ENCODE measurements at places on chromosomes 1 and 21. TPM values are rescaled to one million over a fixed set of nuclear protein-coding genes. Genes with fewer than 3 reads are reported as not detected.

Gene VAV3
- 4.7 TPM for total RNA-seq

Gene RNU1-2
- under 0.01 TPM for total RNA-seq

GRCh38 chr1:203524152-203524551 is 30.2 kb downstream of the OPTC start:
- DNase-seq: no peak

- DNase-seq: no peak
Observed at GRCh38 chr1:156124557-156125483, 10.3 kb downstream of the LMNA start.

Gene TMPRSS15
- not detected for total RNA-seq

- DNase-seq: peak; percentile 9
Observed at GRCh38 chr1:75712306-75712705, 12.2 kb upstream of the ACADM start.

DNA sequence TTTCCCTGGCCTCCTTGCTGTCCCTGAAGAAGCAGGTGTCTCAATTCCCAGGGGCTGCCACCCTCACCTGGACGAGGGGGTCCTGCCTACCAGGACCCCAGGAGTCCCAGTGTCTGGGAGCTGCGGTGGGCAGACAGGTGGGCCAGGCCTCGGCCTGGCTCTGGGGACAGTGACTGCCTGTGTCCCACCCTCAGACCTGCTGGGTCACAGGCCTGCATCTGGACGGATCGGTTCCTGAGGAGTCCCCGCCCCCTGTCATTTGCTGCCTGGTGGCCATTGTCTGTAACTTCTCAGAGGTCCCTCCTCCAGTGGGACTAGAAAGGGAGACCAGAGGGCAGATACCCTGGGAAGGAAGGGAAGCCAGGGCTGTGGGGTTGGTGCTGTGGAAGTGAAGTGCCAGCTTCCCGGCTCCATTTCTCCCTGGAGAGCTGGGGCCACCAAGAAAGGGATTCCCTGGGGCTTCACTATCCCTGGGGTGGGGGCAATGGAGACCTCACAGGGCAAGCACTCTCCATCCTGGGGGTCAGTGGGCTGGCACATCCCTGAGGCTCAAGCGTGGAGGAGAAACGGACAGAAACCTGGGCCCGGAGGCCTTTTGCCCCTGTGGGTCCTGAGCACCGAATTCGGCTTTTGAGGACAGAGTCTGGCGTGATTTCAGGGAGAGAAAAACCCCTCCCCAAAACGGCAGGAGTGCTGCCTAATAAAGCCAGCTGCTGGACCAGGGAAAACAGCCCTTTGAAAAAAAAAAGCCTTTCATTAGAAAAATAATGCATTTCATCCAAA is 157.3 kb downstream of the PEX14 start:
- no peak for DNase-seq

- DNase-seq: no peak
Observed at GRCh38 chr1:194081444-194081843, 895.0 kb upstream of the B3GALT2 start.

DNA sequence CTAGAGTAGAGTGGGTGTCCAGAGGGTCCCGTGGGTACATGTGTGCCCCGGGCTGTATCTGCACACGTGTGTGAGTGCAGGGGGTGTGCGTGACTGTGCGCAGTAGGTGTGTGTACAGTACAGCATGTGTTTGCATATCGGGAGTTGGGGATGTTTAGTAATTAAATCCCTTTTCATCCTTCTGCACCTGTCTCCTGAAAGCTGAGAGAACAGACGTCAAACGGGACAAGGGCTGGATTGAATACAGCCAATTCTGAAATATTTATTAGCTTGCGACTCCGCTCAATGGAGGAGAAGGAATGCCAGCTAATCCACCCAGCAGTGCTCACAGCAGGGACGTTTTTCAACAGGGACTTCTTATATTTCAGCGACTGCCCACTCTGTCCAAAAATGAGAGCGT is 44.7 kb upstream of the CASZ1 start:
- no peak for DNase-seq

- peak; percentile 41 for DNase-seq
Observed at GRCh38 chr1:234746798-234747196, 136.8 kb upstream of the IRF2BP2 start.

Gene PDPN
- total RNA-seq: 0.87 TPM

DNA sequence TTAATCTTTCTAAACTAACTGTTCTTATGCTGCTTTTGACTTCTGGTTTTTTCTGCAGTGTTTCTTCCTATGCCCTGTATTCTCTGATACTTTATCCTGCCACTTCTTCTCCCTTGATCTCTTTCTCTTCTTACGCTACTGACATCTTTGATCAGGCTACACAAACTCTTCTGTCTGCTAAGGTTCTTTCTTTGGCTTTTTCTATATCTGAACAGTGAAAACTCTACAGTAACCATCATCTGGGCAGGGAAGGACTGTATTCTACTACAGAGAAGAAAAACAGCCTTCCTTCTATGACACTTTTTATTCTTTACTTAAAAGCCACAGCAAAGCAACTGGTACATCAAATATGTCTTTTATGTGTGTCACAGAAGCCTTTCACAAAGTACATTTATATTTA is 7.4 kb upstream of the NEXN start:
- no peak for DNase-seq

DNA sequence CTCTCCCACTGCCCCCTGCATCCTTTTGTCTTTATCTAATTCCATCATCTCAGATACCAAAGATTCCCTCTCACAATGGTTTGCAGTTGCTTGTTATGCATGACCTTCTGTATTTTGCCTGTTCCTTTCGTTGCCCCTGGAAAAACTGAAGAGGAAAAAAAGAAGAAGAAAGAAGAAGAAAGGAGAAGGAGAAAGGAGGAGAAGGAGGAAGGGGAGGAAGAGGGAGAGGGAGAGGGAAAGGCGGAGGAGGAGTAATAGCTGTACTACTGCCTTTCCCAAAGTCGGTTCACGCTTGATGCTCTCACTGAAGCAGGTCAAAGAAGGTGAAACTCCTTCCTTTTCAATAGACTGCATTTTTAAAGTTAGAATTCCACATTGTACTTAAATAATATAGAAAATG is 513.8 kb downstream of the PTPRC start:
- no peak for DNase-seq

Gene CRP
- not detected for total RNA-seq

DNA sequence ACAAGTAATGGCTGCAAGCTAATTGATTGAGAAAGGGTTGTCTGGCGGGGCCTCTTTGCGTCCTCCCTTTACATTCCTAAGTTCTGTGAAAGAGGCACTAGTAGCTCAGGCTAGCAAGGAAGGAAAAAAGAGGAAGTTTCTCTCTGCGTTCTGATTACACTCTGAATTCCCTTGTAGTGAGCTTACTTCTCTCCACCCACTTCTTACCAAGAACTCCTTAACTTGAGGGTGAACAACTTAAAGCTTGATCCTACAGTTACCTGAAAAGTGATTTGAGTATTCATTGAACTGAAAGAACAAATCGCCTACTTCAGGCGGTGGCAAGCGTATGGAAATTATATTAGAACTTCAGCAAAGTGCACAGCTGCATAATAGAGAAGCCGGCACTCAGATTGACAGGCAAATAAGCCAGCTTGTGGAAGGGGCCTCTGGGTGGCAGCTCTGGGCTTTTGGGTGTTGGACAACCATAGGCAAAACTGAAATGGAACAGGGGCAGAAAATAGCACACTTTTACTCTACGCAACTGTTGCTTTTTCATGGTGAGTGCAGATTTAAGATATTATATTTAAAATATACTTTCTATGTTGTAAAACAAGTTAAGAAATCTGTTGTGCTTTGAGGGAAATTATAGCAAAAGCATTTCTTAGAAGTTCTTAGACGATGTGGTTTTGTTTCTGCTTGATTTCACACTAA is 464.5 kb downstream of the USP25 start:
- DNase-seq: peak; percentile 78

DNA sequence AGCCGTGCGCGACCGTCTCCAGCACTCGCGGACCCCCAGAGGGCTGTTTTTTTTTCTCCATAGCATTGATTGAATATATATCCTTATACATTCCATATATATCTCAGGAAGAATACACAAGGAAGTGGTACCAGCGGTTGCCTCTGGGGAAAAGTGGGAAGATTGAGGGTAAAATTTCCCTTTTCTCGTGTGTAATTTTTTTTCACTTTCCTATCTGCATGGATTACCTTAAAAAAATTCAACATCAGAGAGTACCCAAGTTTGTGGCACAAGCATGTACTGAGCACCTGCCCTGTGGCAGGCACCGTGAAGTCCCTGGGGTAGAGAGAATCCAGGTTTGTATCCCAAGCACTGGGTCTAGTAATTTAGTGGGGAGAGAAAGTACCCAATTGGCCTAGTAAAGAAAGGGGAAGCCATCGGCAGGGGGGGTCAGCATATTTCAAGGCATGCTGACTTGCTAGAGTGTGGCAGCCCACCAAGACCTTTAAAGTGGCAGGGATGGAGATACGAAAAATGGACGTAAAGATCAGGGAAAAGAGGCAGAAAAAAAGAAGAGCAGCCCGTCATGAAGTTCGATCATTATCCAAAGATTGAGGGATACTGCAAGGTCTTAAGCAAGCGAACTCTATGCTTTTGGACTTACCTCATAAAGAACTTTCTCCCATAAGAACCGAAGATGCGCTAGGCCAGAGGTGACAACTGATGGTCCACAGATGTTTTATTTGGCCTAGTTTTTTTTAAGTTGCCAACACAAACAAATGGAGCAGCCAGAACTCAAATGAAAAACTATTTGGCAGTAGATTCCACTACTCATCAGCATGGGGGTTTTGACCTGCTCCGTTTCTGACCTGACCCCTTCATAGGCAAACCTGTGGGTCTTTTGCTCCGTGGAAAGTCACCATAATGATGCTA is 1.5 kb upstream of the HMGN1 start:
- no peak for DNase-seq

Gene GJA4
- not detected for total RNA-seq

GRCh38 chr1:37325509-37326437 is 148.6 kb upstream of the ZC3H12A start:
- DNase-seq: no peak

DNA sequence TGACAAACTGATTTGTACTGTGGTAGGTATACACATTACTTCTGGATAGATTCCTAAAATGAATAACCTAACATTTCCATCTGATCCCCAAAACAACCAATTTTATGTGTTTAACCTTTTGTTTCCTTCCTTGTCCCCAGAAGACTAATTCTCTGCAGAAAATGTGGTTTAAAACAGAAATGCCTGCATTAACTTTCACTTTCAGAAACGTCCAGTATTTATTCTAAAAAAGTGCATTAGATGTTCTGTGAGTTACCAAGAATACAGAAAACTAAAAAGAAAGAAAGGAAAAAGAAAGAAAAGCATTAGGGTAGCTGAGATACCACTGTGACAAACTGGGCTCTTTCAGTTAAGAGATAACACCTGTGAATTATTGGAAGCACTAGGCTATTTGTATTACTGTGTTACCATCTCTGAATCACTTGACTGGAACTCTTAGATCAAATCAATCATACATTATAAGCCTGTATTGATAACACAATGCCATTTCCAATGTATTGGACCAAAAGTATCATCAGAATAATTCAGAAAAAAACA is 177.7 kb downstream of the NCAM2 start:
- DNase-seq: no peak

- DNase-seq: no peak
Observed at GRCh38 chr1:248596615-248597014, 885 bp downstream of the OR2T10 start.

DNA sequence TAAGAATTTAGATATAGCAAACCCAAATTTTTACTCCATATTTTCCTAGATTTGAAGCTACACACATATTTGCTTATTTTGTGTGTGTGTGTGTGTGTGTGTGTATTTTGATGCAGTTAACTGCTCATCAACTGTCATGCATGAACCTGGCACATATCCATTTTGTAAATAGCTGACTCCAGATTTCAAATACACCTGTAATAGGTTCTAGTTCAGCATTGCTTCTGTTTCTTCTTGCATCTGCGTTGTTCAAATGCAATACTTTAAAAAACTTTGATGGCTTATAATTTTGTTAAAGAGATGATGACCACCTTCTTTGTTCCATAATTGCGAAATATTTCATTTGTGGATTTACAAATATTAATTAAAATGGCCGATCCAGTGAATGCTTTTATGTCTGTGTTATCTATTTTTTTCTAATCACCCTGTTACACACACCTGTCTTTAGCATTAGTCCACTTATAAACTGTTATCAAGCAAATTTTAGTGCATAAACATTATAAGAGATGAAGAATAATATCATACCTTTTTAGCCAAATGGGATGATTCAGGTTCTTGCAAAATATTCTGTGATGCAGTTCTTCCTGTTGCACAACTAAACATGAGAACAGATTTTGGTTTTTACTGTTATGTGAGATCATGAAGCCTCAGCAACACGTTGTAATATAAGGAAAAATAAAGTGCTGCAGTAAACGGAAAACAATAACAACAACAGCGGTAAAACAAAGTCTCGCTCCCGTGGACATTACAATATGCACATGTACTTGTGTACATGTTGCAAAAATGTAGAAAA is 12.7 kb upstream of the S100A11 start:
- peak; percentile 54 for DNase-seq

DNA sequence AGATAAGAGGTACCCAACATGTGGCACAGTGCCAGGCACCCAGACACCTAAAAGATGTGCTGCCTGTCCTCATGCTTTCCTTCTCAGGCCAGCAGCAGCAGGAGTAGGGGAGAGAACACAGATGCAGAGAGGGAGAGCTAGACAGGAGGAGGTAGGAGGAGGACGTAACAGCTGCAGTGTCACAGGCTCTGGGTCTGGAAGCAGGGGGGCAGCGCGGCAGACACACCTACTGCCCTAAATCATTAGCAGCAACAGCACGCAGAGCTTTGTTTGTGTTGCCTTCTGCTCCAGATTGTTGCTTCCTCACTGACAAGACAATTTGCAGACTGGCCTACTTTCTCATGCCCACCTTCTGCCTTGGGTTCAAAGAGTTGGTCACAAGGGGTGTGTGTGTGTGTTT is 196.7 kb upstream of the DAB1 start:
- no peak for DNase-seq

Gene TMEM82
- total RNA-seq: not detected
